ENCODE measurements at places on chromosomes 2 and 18.

GRCh38 chr2:225290757-225291400, 108.6 kb upstream of the NYAP2 start:
- DNase-seq = no peak

DNA sequence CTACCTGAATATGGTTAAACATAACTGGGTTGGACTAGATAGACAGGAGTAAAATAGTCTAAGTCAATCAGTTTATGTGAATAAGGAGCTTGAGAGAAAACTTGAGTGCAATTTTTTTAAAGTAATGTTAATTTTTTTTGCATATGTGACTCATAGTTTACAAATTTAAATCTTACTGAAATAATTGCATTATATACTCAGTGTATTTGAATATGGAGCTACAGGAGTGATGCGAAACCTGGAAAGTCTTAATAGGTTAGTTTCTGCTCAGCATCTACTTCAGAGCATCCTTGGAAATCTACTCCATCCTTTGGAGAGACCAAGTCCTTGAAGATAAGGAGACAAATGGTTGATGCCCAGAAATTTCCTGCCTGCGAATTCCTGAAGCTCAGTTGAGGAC, 318.8 kb upstream of the NXPH2 start:
- no peak for DNase-seq

DNA sequence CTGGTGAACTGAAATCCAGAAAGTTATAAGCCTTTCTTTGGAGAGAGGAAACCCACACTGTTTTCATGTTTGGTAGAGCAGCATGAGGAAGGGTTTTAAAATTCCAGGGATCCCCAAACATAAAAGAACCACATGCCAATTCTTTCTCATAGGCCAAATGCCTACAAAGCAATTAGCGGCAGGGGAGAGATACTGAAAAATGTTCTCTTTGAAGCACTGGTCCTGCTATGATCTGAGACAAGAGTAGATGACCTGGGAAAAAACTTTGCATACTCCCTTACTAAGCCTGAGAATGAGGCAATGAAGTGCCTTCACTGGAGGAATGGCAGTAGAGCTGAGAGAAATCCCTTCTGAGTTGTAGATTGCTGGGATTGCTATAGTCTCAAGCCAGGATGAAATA, 1261.7 kb downstream of the DSC3 start:
- no peak for DNase-seq

DNA sequence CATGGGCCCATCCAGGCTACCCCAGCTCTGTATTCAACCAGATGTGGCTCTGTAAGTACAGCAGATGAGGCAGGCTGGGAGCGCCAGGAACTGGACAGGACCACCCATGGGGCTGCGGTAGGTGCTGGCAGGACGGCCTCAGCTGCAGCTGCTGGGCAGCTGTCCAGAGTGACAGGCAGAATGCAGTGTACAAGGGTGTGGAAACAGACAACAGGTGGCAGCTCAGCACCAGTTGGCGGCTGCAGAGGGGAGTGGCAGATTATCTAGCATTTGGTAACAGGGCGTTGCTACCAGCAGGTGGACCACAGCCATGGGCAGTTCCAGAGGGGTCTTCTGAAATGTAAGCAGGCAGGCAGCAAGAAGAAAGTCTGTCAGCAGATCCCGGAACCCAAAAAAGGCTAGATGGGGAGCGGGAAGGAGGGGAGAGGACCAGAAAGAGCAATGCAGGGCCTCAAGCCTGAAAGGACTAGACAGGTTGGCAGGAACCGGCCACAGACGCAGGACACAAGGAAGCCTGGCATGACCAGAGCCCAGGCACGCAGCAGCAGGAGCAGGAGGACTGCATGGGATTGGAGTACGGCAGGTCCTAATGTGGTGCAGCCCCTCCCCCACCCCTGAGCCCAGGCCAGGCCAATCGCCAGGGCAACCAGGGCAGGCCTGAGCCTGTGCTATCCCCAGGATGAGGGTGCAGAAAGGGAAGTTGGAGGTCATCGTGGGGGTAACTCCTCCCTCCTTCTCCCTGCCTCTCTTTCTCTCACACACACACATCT, 24.7 kb downstream of the PKDCC start:
- no peak for DNase-seq

DNA sequence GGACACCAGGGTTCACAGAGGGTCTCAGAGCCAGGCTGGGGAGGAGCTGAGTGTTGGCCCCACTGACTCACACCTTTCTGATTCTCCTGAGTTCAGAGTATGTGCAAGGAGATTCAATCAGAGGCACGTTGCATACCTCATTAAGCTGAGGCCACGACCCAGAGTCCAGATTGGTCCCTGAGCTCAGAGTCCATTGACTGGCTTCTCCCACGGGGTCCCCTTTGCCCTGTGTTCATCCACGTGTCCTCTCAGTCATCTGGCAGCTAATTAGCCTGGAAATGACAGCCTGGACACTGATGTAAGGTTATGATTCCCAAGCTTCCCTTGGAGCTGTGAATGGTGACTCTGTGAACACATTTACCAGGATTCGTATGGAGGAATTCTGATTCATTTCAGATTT, 267.2 kb downstream of the SH3BP4 start:
- DNase-seq = no peak

DNA sequence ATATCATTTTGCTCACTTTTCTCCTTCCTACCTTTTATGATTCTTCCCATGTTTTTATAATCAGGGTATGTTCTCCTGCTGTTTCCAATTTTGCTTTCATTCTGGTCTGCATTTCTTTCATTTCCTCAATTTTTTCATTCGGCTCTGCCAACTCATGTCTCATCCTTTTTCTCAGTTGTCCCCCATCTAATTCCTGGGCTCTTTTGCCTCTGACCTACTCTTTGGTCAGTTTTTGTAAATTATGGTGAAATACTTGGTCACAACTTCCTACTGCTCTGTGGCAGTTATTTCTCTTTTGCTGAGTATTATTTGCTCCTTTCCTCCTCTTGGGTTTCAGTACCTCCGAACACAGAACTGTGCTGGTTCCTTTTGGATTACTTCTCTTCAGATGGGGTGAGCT, 27.5 kb downstream of the MYO7B start:
- DNase-seq = no peak

DNA sequence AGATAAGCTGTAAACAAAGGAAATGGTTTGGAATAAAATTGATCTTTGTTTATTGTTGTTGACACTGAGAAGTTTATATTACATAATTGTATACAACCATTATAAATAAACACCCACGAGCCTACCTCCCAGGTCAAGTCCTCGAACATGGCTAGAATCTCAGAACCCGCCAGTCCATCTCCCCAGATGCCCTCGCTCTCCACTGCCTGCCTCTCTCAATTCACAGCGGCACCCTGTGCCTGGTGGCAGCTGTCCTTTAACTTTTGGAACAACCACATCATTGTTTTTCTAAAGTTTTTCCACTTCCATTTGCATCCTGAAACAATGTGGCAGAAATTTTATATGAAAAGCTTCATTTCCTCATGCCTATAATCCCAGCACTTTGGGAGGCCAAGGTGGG, 52.2 kb upstream of the OTOS start:
- no peak for DNase-seq

GRCh38 chr18:8951491-8951890, 151.0 kb upstream of the NDUFV2 start:
- no peak for DNase-seq

DNA sequence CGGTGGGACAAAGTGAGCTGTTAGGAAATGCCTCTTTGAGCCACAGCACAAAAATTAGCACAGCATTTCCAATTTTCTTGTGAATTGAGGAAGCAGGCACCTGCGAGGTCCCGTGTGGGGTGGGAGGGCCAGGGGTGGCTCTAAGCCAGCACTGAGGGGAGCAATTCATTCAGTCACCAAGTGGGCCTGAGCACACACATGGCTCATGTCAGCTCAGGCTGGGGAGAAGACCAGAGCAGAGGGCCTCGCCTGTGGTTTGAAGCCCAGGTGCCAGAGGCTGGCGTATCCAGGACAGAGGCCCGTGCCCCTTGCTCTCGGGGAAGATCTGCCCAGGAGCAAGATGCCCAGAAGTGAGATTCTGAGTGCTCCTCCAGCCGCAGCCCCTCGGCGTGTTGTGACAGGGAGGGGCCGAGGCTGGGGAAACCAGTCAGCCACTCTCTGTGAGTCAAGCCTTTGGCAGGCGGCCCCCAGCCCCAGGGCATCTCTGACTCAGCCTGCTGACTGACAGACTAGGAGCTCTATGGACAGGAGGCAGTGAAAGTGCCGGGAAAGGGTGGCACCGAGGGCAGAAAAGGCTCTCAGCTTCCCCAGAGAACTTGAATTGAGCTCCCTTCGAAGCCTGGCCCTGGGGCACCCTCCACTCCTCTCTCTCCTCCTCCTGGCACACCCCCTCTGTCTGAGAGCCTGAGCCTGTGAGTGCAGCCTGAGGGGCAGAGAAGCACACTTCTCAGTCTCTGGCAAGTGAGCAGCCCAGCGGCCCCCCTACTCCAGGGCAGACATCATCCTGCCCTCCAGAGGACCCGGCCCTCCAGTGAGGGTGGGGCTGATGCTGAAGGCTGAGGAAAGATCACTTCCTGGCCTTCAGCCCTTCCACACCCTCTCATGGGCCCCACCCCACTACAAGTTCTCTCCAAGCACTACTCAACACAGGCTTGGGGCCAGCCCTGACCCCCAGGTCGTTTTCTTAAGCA, 32.3 kb downstream of the CYP26B1 start:
- peak; percentile 79 for DNase-seq

DNA sequence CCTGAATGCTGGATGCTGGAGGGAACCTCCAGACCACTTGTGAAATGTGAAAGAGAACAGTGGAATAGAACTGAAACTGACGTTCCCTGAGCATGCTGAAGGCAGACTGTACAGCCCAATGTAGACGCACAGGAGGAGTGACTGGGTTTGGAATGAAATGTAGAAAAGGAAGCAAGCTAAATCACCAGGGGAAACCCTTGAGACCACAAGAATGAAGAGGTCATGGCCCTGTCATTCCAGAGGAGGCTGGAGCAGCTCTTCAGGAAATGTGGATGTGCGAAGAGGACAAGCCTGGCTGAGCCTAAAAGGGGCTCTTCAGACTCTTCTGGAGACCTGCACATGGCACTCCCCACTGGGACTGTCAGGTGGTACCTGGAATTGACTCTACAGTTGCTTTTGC, 118.5 kb upstream of the ALPP start:
- DNase-seq = peak; percentile 66

- no peak for DNase-seq
These were observed 21.2 kb upstream of the ACVR1 start for GRCh38 chr2:157897106-157897971.

DNA sequence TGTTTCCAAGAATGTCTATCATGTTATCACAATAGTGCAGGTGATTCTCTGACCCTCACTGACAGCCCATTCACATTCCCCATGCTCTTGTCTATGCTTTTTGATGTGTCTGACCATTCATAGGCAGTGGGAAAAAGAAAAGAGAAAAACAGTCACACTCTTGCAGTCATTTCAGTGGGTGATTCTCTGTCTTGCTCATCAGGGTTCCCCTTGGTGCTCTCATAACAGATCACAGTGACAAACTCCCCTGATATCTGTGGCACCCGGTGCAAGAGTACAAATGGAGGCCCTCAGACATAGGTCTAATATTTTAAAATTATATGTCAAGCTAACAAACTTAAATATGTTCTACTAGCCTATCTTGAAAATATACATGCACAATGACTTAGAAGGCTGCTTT, 72.7 kb upstream of the PPP1CB start:
- no peak for DNase-seq

- DNase-seq = no peak
These were observed 50.4 kb downstream of the MYO5B start for GRCh38 chr18:50144540-50144939.

GRCh38 chr2:28613186-28613585, 117.3 kb downstream of the PLB1 start:
- no peak for DNase-seq

GRCh38 chr2:206939340-206939739, at the start of gene CPO:
CPO (plus strand) TSS chr2:206939518; CDS start chr2:206939600, 82 bp downstream.
- peak; percentile 32 for DNase-seq

GRCh38 chr2:235607546-235608199, 113.8 kb downstream of the AGAP1 start:
- no peak for DNase-seq

- peak; percentile 62 for DNase-seq
These were observed 632 bp upstream of the ACVR1 start for GRCh38 chr2:157876786-157877138.

GRCh38 chr2:217743407-217743806, 259.4 kb downstream of the TNS1 start:
- DNase-seq = no peak

DNA sequence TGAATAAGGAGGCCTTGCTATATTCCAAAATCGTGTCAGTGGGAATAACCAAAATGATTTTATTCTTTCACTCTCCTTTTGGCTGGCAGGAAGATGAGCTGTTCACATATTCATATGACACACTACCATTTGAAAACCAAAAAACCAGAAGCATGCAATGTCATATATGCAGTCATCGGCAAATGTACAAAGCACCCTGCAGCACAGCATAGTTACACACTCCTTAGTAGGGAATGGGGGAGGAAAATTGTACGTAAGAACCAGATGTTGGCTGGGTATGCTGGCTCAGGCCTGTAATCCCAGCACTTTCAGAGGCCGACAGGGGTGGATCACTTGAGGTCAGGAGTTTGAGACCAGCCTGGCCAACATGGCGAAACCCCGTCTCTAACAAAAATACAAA, 176.6 kb downstream of the GFPT1 start:
- DNase-seq = no peak

DNA sequence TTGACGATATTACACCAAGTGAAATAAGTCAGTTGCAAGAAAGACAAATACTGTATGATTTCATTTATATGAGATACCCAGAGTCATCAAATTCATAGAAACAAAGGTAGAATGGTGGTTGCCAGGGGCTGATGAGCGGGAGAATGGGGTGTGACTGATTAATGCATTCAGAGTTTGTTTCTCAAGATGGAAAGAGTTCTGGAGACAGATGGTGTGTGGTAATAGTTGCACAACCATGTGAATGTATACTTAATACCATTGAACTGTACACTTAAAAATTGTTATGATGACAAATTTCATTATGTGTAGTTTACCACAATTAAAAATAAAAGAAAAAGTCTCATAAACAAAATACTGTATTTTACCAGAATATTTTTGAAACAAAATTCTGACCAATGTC, 117.3 kb downstream of the PIGN start:
- no peak for DNase-seq

- DNase-seq = no peak
These were observed 27.0 kb downstream of the IRS1 start for GRCh38 chr2:226772389-226773179.

- DNase-seq = no peak
These were observed 14.1 kb downstream of the SP110 start for GRCh38 chr2:230205721-230206120.

DNA sequence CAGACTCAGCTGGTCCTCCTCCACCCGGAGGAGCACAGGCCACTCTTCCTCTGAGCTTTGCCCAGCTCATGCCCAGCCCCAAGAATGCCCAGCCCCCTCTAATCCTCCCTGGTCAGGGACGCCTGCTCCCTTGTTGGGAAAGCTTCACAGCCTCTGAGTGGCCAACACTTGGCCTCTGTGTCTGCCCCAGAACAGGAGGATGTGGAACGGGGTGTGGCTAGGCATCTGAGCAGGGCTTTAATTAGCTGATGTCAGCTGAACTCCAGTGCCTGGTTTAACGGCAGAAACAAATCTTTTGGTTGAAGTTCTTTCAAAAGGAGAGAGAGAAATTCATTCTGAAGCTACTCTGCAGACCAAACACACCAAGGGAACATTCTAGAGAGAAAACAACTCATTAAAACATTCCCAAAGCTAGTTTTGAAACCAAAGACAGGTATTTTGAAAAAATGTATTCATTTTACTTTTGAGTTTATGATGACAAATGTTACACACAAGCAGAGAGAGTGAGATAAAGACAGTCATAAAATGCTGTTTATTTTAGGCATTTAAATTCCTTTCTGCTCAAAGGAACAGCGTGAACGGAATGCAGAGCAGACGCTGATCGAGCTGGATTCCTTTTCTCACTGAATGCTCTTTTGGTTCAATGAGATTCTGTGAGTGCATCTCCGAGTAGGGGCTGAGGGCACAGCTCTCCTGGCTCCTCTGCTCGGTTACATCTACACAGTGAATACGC, 63.8 kb downstream of the RTP5 start:
- no peak for DNase-seq

Measured in DMS79 treated with DMSO at 0.1 percent for 48 hours (cell line).